ENCODE measurements at places on chromosomes 2 and 18. TPM values are rescaled to one million over a fixed set of nuclear protein-coding genes. Genes with fewer than 3 reads are reported as not detected.

DNA sequence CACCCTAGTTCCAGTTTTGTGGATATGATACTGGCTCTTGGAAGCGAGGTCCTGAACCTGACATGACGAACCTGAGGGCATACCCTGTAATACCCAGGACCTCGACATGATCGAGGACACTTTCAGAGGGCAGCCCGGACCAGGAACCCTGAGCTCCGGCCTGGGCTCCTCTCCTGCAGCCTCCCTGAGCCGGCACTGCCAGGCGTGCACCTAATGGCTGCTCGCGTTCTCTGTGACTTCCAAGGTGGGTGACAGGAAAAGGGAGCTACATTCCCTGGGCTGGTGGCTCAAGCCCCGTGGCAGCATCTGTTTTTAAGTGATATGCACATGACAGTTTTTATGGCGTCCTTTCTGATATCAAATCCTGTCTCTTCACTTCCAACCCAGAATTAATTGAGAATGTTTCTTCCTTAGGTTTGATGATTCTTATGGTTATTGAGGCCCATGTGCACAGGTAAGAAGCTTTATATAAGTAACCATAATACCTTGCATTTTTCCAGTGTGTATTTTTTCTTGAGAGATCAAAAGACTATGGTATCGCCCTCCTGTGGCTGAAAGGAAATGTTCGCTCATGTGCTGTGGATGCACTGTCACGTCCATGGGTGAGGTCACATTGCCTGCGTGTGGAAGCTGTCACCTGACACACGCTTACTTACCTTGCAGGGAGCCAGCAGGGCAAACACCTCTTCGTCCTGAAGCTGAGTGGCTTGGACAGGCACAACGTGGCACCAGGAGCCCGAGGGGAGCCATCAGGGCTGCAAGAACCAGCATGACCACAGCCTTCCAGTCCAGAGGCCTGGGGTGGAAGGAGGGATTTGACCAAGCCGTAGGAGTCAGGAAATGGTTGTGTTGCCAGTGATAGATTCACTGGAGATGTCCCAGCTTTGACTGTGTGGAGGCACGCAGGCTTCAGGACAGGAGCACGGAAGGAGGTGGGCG is 367.4 kb upstream of the MYT1L start:
- H3K36me3 ChIP-seq, result no peaks in the 10 kb centered on the region
- no peaks in the 10 kb centered on the region for H3K27me3 ChIP-seq
- no peaks in the 10 kb centered on the region for H3K4me1 ChIP-seq
- no peak overlapping the region for H3K4me3 ChIP-seq

GRCh38 chr18:76532875-76533274 is 37.8 kb upstream of the ZNF516 start:
- H3K27me3 ChIP-seq, result 0 out of 2 replicates have a peak, but pooled peaks cover 4% of the 10 kb centered on the region
- DNase-seq, result no peak
- no peaks in the 10 kb centered on the region for H3K36me3 ChIP-seq
- H3K4me3 ChIP-seq, result no peak overlapping the region

DNA sequence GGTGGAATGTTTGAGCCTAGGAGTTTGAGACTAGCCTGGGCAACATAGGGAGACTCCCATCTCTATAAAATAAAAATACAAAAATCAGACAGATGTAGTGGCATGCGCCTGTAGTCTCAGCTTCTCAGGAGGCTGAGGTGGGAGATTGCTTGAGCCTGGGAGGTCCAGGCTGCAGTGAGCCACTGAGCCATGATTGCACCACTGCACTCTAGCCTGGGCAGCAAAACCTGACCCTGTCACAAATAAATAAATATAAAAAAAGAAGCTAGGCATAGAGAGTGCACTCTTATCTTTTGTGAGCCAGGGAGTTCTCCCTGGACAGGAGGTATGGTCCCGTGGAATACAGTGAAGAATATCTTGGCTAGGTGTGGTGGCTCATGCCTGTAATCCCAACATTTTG is 11.0 kb upstream of the KYNU start:
- no peak overlapping the region for H3K27ac ChIP-seq
- no peaks in the 10 kb centered on the region for H3K36me3 ChIP-seq
- DNase-seq, result no peak
- no peak overlapping the region for H3K4me3 ChIP-seq

DNA sequence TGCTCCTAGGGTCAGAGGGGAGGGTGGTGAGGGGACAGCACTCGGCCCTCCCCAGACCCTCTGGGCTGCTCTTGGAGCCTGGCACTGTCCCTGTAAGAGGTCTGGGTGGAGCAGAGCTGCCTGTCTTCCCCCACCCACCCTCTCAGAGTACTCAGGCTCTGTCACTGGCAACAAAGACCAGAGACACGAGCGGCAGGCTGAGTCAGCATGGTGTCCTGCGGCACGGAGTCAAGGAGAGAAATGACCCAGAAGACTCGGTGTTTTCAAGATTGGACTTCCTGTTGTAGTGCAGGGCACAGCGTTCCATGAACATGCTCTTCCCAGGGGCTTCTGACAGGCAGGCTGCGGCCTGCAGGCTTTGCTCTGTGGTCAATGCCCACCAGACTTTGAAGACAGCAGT is 19.9 kb downstream of the SIGLEC15 start:
- peaks cover 16% of the 10 kb centered on the region for H3K36me3 ChIP-seq
- peaks cover 5% of the 10 kb centered on the region for H3K4me1 ChIP-seq
- no peak for DNase-seq
- no peak overlapping the region for H3K27ac ChIP-seq

Gene CMPK2
- total RNA-seq, result 0.55 TPM

- DNase-seq, result no peak
- H3K4me3 ChIP-seq, result no peak overlapping the region
- H3K4me1 ChIP-seq, result no peaks in the 10 kb centered on the region
Measured at GRCh38 chr2:122210898-122211856, 455.7 kb downstream of the TSN start.

DNA sequence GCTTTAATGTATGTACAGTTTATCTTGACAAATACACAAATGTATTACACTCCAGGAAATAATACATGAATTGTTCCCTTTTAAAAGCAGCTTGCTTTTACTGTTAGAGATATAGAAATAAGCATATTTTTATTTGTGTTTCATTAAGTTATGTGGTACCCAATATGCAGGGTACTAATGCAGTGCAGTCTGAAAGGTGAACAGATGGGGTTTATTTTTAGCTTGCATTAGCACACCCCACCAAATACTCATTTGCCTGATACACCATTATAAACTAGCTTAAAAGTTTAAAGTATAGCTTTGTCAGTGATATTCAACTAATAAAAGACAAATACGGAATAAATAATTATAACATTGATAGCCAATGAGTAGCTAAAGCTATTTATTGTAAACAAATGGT is 394.7 kb upstream of the ZNF804A start:
- H3K4me1 ChIP-seq, result no peaks in the 10 kb centered on the region
- no peak for DNase-seq
- H3K27me3 ChIP-seq, result no peaks in the 10 kb centered on the region
- no peak overlapping the region for H3K4me3 ChIP-seq
- no peak overlapping the region for H3K27ac ChIP-seq

DNA sequence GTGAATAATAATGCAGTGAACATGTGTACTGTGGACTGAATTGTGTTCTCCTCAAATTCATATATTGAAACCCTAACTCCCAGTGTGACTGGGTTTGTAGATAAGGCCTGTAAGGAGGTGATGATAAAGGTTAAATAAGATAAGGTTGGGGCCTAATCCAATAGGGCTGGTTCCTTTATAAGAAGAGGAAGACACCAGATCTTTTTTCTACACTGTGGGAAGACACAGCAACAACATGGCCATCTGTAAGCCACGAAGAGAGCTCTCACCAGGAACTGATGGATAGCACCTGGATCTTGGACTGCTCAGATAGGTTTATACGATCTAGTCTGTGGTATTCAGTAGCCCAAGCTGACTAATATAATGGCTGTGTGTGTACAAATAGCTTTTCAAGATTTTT is 66.8 kb downstream of the BMPR2 start:
- no peaks in the 10 kb centered on the region for H3K4me1 ChIP-seq
- no peak for DNase-seq
- H3K36me3 ChIP-seq, result 0 out of 2 replicates have a peak, but pooled peaks cover 3% of the 10 kb centered on the region
- no peak overlapping the region for H3K4me3 ChIP-seq

GRCh38 chr2:196902828-196903227 is 23.7 kb downstream of the PGAP1 start:
- no peaks in the 10 kb centered on the region for H3K27me3 ChIP-seq
- H3K27ac ChIP-seq, result no peak overlapping the region
- no peak overlapping the region for H3K4me3 ChIP-seq
- peaks cover 12% of the 10 kb centered on the region for H3K36me3 ChIP-seq

- no peak overlapping the region for H3K27ac ChIP-seq
- DNase-seq, result peak; percentile 22
- H3K4me3 ChIP-seq, result no peak overlapping the region
- H3K27me3 ChIP-seq, result no peaks in the 10 kb centered on the region
- H3K36me3 ChIP-seq, result no peaks in the 10 kb centered on the region
Measured at GRCh38 chr2:79630060-79630459, 117.2 kb downstream of the CTNNA2 start.

- no peaks in the 10 kb centered on the region for H3K27me3 ChIP-seq
- H3K27ac ChIP-seq, result no peak overlapping the region
- no peaks in the 10 kb centered on the region for H3K4me1 ChIP-seq
- no peak for DNase-seq
- H3K36me3 ChIP-seq, result no peaks in the 10 kb centered on the region
- no peak overlapping the region for H3K4me3 ChIP-seq
Measured at GRCh38 chr2:236730393-236730792, 160.8 kb downstream of the ACKR3 start.

GRCh38 chr18:57475903-57476302 is 40.7 kb downstream of the ONECUT2 start:
- no peak overlapping the region for H3K27ac ChIP-seq
- H3K4me1 ChIP-seq, result no peaks in the 10 kb centered on the region
- DNase-seq, result no peak
- no peak overlapping the region for H3K4me3 ChIP-seq
- no peaks in the 10 kb centered on the region for H3K36me3 ChIP-seq

DNA sequence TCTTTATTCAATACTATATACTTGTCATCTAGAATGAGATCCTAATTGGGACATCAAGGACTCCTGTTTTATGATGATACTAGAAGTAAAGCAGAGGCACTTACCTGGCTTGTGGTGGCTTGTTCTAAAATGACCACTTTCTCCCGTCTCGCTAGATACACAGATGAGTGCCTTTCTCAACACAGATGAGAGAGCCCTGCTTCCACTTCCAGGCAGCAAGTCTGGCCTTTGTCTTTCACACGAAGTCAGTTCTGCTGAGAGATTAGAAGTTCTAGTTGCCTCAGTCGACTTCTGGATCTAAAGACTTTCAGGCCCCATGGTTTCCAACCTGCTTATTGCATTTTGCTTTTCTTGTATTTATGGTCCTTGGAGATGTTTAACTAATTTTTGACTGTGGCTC is 70.3 kb downstream of the PPP1R1C start:
- no peaks in the 10 kb centered on the region for H3K36me3 ChIP-seq
- no peaks in the 10 kb centered on the region for H3K4me1 ChIP-seq
- no peak for DNase-seq
- H3K27me3 ChIP-seq, result no peaks in the 10 kb centered on the region
- no peak overlapping the region for H3K4me3 ChIP-seq
- H3K27ac ChIP-seq, result no peak overlapping the region

Gene GDF7
- total RNA-seq, result 0.03 TPM

Gene IL1RN
- not detected for total RNA-seq

GRCh38 chr2:35415282-35415681 is 940.3 kb upstream of the CRIM1 start:
- H3K27ac ChIP-seq, result no peak overlapping the region
- no peak for DNase-seq
- H3K27me3 ChIP-seq, result no peaks in the 10 kb centered on the region
- no peaks in the 10 kb centered on the region for H3K4me1 ChIP-seq
- no peak overlapping the region for H3K4me3 ChIP-seq
- no peaks in the 10 kb centered on the region for H3K36me3 ChIP-seq

DNA sequence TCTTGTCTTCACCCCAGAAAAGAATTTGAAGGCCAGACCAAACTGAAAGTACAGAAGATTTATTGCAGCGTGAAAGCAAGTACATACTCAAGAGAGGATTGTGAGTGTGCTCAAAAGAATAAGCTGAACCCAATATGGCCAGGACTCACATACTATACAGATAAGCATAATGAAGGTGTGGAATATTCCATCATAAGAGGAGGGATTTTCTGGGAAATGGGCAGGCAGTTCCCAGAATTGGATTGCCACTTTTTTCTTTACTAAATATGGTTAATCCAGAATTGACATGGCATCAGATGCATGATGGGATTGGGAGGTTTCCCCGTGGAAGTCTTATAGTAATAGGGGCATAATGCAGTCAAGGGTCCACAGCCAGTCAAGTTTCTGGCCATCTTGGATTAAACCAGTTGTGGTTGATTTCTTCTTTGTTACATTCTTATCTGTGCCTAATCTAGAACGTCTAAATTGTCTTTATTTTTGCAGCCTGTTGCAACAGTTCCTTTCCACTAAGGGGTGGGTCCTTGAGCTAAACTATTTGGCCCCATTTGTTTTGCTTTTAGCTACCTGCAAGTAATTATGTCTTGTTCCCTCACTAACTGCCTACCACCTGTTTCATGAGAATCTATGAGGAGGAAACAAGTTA is 9.0 kb downstream of the SP140L start:
- 0 out of 2 replicates have a peak, but pooled peaks cover 5% of the 10 kb centered on the region for H3K4me1 ChIP-seq
- H3K27me3 ChIP-seq, result no peaks in the 10 kb centered on the region
- peaks cover 26% of the 10 kb centered on the region for H3K36me3 ChIP-seq

GRCh38 chr2:189592353-189592984 is 11.9 kb upstream of the SLC40A1 start:
- no peak overlapping the region for H3K4me3 ChIP-seq
- no peak for DNase-seq
- no peaks in the 10 kb centered on the region for H3K4me1 ChIP-seq

Data from SJSA1 (cell line).